ENCODE measurements at places on chromosomes 12 and 14.
A peak's percentile ranks its signal among the peaks of the same experiment; 100 is the strongest.

DNA sequence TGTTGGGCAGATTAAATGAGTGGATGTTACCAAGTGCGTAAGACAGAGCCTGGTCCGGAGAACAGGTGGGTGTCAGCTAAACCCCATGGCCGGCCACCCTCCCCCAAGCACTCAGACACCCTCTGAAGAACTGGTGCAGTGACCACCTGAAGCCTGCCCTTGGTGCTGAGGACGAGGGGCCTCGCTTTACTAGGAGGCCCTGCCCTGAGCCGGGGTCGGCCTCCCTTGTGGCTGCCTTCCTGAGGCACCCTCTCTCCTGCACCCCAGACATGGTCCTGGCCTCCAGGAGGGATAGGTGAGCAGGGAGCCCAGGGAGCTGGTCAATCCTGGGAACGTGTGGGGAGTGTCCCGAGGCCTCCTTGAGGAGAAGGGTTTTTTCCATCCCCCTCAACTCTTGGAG, 4.9 kb upstream of the KIF26A start:
- no peak for DNase-seq

GRCh38 chr14:80576401-80576800, 365.1 kb upstream of the DIO2 start:
- no peak for DNase-seq

DNA sequence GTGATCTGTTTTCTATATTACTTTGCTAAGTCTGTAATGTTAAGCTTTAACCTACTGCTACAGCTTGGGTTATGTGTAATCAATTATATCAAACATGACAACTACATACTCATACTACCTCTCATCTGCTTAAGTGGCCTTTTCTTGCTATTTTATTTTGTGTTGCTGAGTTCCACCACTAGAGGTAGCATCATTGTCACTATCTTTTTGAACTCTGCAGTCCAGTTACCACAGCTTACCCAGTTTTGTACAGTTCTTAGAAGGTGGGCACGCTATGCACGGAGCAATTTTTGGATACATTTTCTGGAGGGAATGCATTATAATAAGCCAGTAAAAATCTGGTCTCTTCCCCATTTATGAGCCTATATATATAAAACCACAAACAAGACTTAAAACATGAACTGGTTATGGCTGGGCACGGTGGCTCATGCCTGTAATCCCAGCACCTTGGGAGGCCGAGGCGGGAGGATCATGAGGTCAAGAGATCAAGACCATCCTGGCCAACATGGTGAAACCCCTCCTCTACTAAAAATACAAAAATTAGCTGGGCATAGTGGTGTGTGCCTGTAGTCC, 48.5 kb downstream of the SAV1 start:
- no peak for DNase-seq

DNA sequence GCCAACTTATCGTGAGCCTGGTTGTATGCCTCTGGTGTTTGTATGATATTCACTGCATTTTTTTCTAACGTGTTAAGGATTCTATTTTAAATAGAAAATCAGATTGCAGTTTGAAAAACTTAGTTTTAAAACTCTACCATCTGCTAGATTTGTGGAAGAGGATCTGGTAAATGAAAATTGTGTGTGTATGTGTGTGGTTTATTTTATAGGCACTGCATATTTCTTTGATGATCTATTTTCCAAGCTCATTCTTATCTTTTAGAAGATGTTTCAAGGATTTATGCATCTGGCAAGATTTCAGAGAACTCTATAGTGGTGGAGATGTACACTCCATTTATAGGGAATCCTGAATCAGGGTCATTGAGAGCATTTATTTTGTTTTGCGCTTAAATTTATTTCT, 69.8 kb downstream of the HMGA2 start:
- no peak for DNase-seq

DNA sequence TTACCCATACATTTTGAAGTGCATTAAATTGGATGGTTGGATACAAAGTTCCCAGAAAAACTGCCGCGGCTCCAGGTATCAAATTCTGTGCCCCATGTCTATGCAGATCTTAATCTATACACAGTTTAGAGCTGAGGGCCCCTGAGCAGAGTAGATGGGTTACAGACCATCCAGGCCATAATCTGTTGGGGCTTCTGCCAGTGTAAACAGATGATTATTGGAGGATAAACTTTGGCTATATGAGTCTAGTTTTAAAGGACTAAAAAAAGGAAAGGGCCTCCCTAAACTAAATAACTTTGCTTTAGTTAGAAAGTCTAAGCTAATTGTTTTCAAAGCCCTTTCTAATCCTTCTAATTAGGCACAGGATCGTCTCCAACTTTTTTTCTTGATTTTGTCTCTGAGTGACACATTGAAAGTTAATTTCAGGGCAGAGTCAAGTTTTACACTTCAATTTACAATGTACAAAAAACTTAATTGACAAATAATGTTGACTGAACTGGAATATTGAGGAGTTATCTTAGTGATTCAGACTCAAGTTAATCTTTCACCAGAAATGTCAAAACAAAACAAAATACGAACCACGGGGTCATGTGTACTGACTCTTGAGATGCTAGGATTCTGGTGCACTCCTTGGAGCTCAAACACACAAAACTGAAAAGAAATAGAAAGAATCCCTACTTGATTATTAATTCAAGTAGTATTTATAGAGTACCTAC, 133.9 kb upstream of the SCAF11 start:
- DNase-seq = no peak

GRCh38 chr14:94423453-94424056, 29.0 kb downstream of the SERPINA11 start:
- peak; percentile 15 for DNase-seq

DNA sequence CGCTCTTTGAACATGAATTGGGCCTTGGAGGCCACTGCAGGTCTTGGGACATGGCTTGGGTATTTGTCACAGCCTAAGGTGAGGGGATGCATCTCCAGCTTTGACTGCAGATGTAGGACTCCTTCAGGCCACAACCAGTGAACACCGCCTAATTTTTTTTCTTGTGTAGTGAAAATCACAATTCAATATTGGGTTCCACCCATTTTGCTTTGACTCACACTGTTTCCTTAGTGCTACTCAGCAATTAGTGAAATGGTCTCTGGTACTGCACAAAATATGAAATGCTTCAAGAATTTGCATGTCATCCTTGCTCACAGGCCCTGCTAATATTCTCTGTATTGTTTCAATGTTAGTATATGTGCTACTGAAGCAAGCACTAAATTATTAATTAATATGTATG, 12.5 kb downstream of the TMEM253 start:
- DNase-seq = no peak

DNA sequence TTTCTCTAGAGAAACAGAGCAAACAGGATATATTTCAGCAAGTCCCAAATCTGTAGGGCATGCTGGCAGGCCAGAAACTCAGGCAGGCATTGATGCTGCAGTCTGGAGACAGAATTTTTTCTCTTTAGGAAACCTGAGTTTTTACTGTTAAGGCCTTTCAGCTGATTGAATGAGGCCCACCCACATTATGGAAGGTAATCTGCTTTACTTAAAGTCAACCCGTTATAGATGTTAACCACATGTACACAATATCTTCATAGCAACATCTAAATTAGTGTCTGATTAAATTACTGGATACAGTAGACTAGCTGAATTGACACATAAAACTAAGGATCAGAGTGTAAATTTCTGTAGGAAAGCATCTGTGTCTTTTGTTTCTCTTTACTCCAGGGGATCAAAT, 65.2 kb downstream of the SRGAP1 start:
- DNase-seq = no peak

- no peak for DNase-seq
Observed at GRCh38 chr12:116598311-116599284, 39.4 kb downstream of the MAP1LC3B2 start.

GRCh38 chr12:112381883-112382796, at the start of gene HECTD4:
Gene HECTD4 (minus strand): TSS chr12:112382431. CDS start chr12:112382128, 303 bp downstream.
- DNase-seq = peak; percentile 29

DNA sequence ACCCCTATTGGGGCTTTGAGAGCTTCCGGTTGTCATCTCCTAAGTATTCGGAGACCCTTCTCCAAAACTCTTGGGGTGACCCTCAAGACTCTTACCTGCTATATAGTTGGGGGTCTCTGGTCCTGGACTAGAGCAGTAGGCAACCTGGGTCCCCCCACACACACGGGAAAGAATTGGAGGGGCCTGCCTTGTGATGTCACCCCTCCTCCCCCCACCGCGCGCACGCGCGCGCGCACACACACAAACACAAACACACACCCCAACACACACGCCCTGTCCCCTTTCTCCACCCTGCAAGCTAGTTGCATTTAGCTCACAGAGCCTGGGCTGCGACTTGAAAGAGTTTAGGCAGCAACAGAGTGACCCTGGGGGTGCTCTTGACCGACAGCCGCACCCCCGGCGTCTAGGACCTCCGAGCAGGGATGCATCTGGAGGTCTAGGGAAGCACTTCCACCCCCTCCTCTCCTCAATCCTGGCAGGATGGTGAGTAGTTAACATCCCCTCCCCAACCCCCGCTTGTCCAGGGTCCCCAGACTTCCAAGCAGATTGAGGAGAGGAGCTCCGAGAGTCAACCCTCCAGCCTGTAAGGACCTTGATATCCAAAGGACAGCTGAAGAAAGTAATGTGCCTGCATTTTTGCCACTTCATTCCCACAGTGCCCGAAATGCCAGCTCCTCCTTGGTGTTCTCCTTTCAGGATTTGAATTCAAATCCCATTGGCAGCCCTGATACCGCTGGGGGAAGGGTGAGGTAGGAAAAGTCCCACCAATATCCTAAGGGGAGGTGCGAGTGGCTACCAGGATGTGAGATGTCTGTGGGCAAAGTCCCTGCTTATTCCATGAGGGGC, 1.4 kb upstream of the DNAJC14 start:
- peak; percentile 41 for DNase-seq

- DNase-seq = no peak
Observed at GRCh38 chr14:22558221-22558913, 30.7 kb downstream of the DAD1 start.

GRCh38 chr12:115481141-115481540, 796.4 kb downstream of the MED13L start:
- DNase-seq = no peak

GRCh38 chr14:80867091-80867490, 74.4 kb downstream of the CEP128 start:
- DNase-seq = no peak

DNA sequence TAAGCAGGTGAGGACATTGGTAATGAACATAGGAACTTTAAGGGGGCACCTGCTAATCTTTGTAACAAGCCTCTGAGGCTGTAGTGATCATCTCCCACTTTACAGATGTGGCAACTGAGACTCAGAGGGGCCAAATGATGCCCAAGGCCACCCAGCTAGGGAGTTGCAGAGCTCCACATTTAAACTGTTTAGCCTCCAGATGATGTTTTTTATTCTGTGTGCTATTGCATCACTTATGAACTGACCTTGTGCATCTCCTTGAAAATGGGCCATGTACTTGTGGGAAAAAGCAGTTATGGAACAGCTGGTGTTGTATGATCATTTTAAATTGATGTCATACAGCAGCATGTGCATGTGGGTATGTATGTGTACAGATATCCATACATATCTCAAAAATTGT, 41.4 kb downstream of the TPCN1 start:
- no peak for DNase-seq
